Dermis microvascular lymphatic vessel endothelial cell (primary cell): ENCODE measurements at places on chromosomes 3 and 15. TPM values are rescaled to one million over a fixed set of nuclear protein-coding genes. Genes with fewer than 3 reads are reported as not detected.

The BMF gene
- total RNA-seq = 4.1 and 7.0 TPM in 2 replicates

The UBAP1L gene
- total RNA-seq = 0.77 and 3.8 TPM in 2 replicates

The MRPL47 gene
- 17.8 and 22.3 TPM in 2 replicates for total RNA-seq

The NBEAL2 gene
- total RNA-seq = 13.5 and 22.3 TPM in 2 replicates

The SLC22A13 gene
- under 0.01 TPM in 2 replicates for total RNA-seq

The STRA6 gene
- under 0.01 TPM in 1 of 2 replicates, not detected in the other for total RNA-seq

The IFT57 gene
- total RNA-seq = 25.9 and 28.4 TPM in 2 replicates

The P2RY1 gene
- total RNA-seq = 0.38 and 0.51 TPM in 2 replicates

The C3orf49 gene
- not detected in 2 replicates for total RNA-seq

The LINGO1 gene
- 0.13 TPM in 2 replicates for total RNA-seq

The XYLB gene
- 1.4 and 1.7 TPM in 2 replicates for total RNA-seq

The LMOD3 gene
- not detected in 2 replicates for total RNA-seq

The MKRN2OS gene
- not detected in 2 replicates for total RNA-seq

The USP50 gene
- not detected in 2 replicates for total RNA-seq

The SPRED1 gene
- 14.7 and 15.8 TPM in 2 replicates for total RNA-seq

The NOX5 gene
- under 0.01 TPM in 1 of 2 replicates, not detected in the other for total RNA-seq

The PLSCR2 gene
- 0.13 TPM in 1 of 2 replicates, not detected in the other for total RNA-seq

The ACKR2 gene
- total RNA-seq = 3.5 and 23.5 TPM in 2 replicates

The MCF2L2 gene
- total RNA-seq = 0.25 and 0.26 TPM in 2 replicates

The GLDN gene
- not detected in 2 replicates for total RNA-seq

The PLXNA1 gene
- 14.1 and 21.7 TPM in 2 replicates for total RNA-seq

The XIRP1 gene
- not detected in 2 replicates for total RNA-seq

The NIPA2 gene
- 55.8 and 56.6 TPM in 2 replicates for total RNA-seq

The MTFMT gene
- 12.7 and 17.1 TPM in 2 replicates for total RNA-seq

The TMEM89 gene
- 0.13 TPM in 1 of 2 replicates, not detected in the other for total RNA-seq

The CPNE4 gene
- not detected in 2 replicates for total RNA-seq

The CCDC50 gene
- 89.8 and 97.0 TPM in 2 replicates for total RNA-seq

The ST3GAL6 gene
- 7.2 and 44.5 TPM in 2 replicates for total RNA-seq

The EFHB gene
- total RNA-seq = under 0.01 TPM in 1 of 2 replicates, not detected in the other

The GRM2 gene
- under 0.01 TPM in 2 replicates for total RNA-seq

The MGA gene
- 18.7 and 22.0 TPM in 2 replicates for total RNA-seq

The ROBO1 gene
- total RNA-seq = 0.51 and 0.64 TPM in 2 replicates

The ZBTB47 gene
- 12.2 and 20.0 TPM in 2 replicates for total RNA-seq

The SMCO1 gene
- total RNA-seq = not detected in 2 replicates

The FXR1 gene
- total RNA-seq = 126 and 139 TPM in 2 replicates

The HYAL1 gene
- 4.6 and 6.7 TPM in 2 replicates for total RNA-seq

The ATP2B2 gene
- not detected in 2 replicates for total RNA-seq

The MITF gene
- 3.0 and 5.7 TPM in 2 replicates for total RNA-seq

The SLC51B gene
- not detected in 2 replicates for total RNA-seq

The STAC gene
- total RNA-seq = 0.63 and 2.1 TPM in 2 replicates

The HGD gene
- total RNA-seq = 0.26 TPM in 1 of 2 replicates, not detected in the other

The NAALADL2 gene
- under 0.01 and 0.13 TPM in 2 replicates for total RNA-seq

The ZBBX gene
- 0.13 TPM in 1 of 2 replicates, not detected in the other for total RNA-seq

The PPARG gene
- 56.0 and 58.8 TPM in 2 replicates for total RNA-seq

The PLA2G4E gene
- not detected in 2 replicates for total RNA-seq

The TMEM266 gene
- 0.13 TPM in 1 of 2 replicates, not detected in the other for total RNA-seq

The PLA2G4B gene
- total RNA-seq = 0.13 and 1.0 TPM in 2 replicates

The TMCO5A gene
- not detected in 2 replicates for total RNA-seq

The SPATA12 gene
- 0.25 and 0.39 TPM in 2 replicates for total RNA-seq

The FETUB gene
- not detected in 2 replicates for total RNA-seq

The XCR1 gene
- total RNA-seq = not detected in 2 replicates

The PDZRN3 gene
- total RNA-seq = under 0.01 and 0.13 TPM in 2 replicates

The FRMD4B gene
- total RNA-seq = 67.8 and 122 TPM in 2 replicates

The FBXO40 gene
- not detected in 2 replicates for total RNA-seq

The ADGRG7 gene
- total RNA-seq = not detected in 2 replicates

The FES gene
- 52.5 and 55.7 TPM in 2 replicates for total RNA-seq

The COL6A5 gene
- total RNA-seq = not detected in 2 replicates

The CDHR4 gene
- total RNA-seq = not detected in 2 replicates

The CCR9 gene
- total RNA-seq = not detected in 2 replicates
